ENCODE measurements at places on chromosomes 1 and 21.

GRCh38 chr1:155463865-155464650 lies 98.5 kb downstream of the ASH1L start:
- DNase-seq, result no peak

DNA sequence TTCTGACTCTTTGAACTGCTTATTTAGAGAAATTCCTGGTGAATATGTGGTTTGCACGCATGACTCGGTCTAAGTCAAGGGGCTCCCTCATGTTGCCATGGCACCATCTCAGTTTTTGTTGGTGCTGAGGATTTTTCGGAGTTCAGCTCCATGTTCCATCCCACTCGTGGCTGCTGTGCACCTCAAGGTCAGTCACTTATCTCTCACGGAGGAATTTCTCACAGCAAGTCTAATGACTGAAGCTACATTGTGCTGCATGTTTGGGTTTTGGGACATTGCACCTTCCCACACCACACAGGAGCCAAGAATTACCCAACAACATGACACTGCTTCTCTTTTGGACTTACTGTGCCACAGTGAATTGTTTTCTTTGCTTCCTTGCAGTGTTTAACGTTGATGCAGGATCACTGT lies 269.9 kb downstream of the NCAM2 start:
- DNase-seq, result no peak

GRCh38 chr1:180309338-180309737 lies 79.3 kb downstream of the LHX4 start:
- DNase-seq, result no peak

- no peak for DNase-seq
Observed at GRCh38 chr1:941015-941587, 17.4 kb downstream of the SAMD11 start.

DNA sequence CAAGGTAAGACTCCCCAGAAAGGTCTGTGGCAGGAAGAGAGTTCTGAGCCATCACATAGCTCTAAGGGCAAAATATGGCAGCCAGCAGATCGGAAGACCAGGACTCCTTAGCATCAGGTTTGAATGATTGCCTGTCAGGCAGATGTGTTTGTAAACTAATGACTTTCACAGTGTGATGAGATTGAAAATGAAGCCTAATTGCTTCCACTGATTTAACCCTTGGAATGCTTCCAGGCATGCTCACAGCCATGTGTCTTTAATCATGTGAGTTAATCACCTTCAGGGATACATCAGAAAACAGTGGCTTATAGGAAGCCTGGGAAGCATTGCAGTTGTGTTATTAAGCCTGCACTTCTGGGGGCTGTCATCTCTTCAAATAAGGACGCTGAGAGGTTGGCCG lies 82.8 kb downstream of the LRRC53 start:
- no peak for DNase-seq

- DNase-seq, result no peak
Observed at GRCh38 chr21:35017256-35017655, 31.8 kb downstream of the RUNX1 start.

DNA sequence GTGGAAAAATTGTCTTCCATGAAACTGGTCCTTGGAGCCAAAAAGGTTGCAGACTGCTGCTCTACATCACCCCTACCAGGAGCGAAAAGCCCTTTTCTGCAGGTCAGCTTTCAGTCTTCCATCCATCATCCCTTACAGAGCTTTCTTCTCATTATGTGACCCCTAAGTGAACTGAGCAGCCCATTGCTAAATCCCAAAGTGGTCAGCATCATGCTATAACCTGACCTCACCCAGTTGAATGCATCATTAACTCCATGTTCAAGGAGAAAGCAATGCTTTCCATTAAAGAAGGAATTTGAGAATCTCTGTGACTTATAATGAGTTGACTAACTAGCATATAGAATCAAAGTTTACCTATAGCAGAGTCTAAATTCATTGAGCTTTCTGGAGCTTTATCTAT lies 10.4 kb upstream of the IL24 start:
- DNase-seq, result no peak

DNA sequence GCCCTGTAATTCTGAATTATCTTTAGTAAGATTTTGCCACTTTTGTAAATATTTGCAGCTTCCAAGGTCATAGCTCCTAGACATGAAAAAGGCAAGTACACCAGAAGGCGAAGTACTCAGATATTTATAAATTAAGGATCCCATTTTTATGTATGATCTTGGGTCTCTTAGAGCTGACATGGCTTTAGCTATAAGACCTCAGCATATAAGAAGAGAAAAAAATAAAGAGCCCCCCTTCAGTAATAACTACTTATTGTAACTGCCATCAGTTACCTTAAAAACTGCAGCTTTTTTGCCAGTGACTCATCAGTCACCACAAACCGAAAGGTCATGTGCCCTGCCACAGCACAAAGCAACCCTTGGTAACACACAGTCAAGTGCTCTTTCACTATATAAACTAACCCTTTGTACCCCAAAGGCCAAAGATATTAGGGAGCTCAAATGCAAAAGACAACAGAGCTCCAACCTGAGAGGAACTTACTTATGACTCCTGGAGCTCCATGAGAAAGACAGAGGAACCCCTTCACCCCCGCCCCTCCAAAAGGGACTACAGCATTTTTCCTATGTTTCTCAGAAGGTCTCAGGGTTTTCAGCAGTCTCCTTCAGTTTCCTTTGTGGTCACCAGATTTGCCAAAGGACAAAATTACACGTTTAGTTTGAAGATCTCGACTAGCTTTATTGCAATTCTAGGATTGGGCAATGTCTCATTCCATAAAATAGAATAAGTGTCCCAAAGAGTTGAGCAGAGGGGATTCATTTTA lies 219.8 kb upstream of the DUSP10 start:
- DNase-seq, result peak; percentile 1

GRCh38 chr1:65541161-65541560 lies 120.7 kb downstream of the LEPR start:
- no peak for DNase-seq

DNA sequence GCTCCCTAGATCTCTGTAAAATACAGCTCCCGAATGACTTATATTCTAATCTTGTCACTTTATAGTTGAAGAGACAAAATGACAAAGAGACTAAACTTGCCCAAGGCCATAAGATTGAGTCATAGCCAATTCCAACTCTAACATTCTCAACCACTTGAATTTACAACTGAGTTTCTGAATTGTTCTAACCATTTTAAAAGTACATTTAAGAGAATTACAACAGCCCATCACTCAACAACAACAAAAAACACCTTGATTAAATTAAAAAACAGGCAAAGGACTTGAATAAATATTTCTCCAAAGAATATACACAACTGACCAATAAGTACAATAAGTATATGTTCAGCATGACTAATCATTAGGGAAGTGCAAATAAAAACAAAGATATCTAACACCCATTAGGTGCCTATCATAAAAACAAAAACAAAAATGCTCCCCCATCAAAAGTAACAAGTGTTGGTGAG lies 8.7 kb upstream of the ADCY10 start:
- no peak for DNase-seq
